MG63 (cell line): ENCODE measurements at places on chromosomes 3 and 15. TPM values are rescaled to one million over a fixed set of nuclear protein-coding genes. Genes with fewer than 3 reads are reported as not detected.
A peak's percentile ranks its signal among the peaks of the same experiment; 100 is the strongest.

GRCh38 chr15:40280260-40281056, 2.4 kb downstream of the ANKRD63 start:
- DNase-seq = no peak

The GRK7 gene
- not detected in 2 replicates for total RNA-seq

DNA sequence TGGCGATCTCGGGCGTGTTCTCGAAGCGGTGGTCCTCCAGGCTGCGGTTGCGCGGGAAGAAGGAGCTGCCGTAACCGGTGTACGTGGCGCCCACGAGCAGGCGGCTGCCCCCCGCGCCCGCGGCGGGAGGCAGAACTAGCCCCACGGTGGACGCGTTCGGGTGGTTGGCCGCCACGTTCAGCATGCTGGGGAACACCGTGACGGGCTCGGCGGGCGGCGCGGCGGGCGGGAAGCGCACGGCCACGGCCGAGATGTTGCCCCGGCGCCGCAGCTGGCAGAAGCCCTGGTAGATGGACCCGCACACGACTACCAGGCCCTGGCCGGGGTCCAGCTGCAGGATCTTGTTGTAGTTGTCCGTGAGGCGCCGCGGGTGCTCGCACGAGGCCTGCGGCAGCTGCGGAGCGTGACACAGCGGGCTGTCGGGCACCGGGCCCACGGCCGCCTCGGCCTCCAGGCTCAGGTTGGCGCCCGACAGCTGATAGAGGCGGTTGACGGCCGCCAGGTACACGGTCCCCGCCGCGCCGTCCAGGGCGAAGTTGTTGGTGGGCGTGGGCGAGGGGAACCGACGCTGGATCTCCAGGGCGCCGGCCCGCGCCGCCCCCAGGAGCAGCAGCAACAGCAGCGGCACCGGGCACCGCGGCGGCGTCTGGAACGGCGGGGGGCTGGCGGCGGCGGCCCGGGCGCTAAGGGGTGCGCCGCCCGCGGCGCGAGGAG, 397 bp downstream of the PLXND1 start:
- DNase-seq = peak; percentile 73

The SLC12A1 gene
- total RNA-seq = not detected in 2 replicates

The STAB1 gene
- not detected in 2 replicates for total RNA-seq

The FSD2 gene
- not detected in 2 replicates for total RNA-seq

DNA sequence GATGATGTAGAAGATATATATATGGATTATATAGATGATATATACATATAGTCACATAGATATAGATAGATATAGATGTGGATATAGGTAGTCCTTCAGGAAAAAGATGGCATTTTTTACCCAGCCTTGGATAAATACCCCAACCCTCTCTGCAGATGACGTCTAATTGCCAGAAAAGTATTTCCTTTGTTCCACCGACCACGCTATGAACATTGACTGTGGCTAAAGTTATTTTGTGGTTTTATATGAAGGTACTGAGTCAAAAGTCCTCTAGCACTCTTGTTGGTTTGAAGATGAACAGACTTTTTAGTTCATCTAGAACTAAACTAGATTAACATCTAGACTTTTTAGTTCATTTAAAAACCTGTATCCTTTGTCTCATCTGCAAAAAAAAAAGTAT, 207.7 kb downstream of the PLOD2 start:
- no peak for DNase-seq

The IGF2BP2 gene
- 26.2 and 49.3 TPM in 2 replicates for total RNA-seq

- no peak for DNase-seq
Observed at GRCh38 chr3:128419311-128419710, 47.4 kb downstream of the DNAJB8 start.
